ENCODE measurements at places on chromosomes 4 and X.

- no peak for DNase-seq
Measured at GRCh38 chrX:18440835-18441234, 15.4 kb downstream of the CDKL5 start.

DNA sequence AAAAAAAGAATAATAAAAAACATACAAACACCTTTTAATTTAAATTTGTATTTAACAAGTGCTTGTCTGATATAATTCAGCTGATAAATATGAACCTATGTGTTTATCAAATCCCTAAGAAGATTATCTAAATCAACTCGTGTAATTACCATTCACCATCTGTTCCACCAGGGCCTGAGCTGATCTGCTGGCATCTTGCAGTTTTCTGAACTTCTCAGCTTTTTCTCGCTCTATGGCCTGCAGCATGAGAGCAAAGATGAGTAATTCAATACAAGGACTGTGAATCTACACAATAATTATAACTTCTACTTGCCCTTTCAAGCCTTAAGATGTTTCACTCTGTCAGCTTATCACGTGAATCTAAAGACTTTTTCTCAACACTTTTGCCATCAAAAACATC lies 709.7 kb downstream of the DMD start:
- no peak for DNase-seq

- no peak for DNase-seq
Measured at GRCh38 chr4:83125738-83126141, 11.2 kb upstream of the PLAC8 start.

DNA sequence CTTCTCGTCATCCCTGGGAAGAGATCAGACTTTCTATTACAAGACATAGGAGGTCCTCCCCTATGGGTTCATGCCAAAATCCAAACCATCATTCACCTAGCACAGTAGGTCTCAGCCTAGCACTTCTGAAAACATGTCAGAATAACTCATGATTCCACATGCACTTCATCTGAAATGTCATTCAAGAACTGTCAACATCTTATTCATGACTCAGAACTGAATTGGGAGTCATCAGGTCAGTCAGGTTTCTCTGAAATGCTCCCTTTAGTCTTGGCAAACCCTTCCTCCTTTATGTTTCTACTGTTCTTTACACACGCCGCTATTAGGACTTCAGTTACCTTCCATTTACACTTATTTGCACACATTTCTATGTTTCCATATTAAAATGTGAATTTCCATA lies 67.2 kb downstream of the ANTXR2 start:
- peak; percentile 4 for DNase-seq

DNA sequence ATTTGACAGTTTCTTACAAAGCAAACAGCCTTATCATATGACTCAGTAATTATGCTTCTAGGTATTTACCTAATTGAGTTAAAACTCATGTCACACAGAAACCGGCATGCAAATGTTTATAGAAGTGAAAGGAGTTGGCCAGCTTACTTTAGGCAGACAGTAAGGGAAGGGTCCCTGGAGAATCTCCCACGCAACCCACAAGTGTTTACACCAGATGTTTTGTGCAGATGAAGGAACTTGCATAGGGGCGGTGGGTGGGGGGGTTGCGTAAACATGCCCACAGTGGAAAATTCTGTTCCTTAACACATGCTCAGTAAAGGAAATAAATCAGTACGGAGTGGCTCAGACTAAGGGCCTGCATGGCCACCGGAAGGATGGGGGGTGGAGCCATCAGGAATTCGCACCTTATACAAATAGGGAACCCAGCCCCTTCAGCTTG lies 330.5 kb upstream of the AADAT start:
- DNase-seq, result no peak

GRCh38 chr4:149897783-149898182 lies 82.1 kb upstream of the IQCM start:
- peak; percentile 57 for DNase-seq

GRCh38 chrX:48935301-48935670 lies 16.5 kb upstream of the PIM2 start:
- no peak for DNase-seq

DNA sequence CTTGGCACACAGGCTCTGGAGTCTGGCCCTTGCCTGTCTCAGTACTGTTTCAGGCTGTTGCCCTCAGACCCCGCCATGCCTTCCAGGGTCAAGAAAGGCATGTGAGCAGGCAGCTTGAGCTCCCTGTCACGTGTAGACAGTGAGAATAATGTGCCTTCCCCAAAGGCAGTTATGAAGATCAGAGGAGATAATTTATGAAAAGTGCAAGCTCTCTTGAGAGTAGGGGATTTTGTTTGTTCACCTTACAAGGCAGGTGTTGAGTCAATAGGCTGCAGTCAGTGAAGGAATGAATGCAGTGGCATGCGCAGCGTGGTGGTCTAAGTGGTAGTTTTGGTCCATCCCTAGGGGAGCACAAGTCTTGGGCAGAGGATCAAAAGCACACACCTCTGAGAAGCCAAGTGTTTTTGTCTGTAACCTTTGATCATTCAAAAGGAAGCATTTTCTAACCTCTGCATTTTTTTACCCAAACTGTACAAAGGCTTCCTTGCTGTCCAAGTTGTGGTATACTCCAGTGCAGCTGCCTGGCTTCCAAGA lies 14.4 kb downstream of the HADH start:
- no peak for DNase-seq

DNA sequence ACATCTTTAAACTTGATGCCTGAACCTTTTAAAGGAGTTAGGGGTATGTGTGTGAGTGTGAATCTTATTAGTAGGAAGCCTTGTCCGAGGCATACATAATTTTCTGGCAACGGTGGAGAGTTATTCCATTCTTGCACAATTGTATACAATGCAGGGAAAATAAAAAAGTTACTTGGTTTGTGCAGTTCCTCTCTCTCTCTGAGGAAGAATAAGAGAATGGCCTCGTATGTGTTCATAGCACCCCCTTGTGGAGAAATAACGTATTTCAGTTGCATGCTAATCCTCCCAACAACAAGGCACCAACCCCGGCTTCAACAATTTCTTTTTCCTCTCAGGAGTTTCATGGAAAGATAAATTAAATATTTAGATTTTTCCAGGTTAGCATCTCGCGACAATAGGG lies 33.7 kb upstream of the FGF13 start:
- peak; percentile 14 for DNase-seq

DNA sequence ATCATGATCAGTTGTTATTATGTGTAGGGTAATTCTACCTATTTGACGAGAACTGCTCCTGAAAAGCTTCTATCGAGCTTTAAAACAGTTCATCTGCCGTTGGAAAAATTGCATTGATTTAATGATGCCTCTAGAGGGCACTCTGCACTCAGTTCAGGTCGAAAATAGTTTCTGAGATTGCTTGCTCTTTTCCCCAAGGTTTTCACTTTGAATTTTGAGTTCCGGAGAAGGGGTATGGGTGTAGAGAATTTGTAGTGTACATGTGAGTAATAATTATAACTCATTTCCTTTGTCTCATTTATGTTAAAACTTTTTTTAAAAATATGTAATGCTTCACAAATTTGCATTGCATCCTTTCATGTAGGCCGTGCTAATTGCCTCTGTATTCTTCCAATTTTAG lies 28.4 kb upstream of the TNIP3 start:
- peak; percentile 60 for DNase-seq

GRCh38 chrX:108173874-108174273 lies 82.3 kb downstream of the ATG4A start:
- DNase-seq, result no peak

- peak; percentile 60 for DNase-seq
Measured at GRCh38 chr4:123564758-123565346, 168.3 kb downstream of the SPRY1 start.

GRCh38 chrX:148024425-148025148 lies 43.5 kb downstream of the FMR1NB start:
- DNase-seq, result no peak

DNA sequence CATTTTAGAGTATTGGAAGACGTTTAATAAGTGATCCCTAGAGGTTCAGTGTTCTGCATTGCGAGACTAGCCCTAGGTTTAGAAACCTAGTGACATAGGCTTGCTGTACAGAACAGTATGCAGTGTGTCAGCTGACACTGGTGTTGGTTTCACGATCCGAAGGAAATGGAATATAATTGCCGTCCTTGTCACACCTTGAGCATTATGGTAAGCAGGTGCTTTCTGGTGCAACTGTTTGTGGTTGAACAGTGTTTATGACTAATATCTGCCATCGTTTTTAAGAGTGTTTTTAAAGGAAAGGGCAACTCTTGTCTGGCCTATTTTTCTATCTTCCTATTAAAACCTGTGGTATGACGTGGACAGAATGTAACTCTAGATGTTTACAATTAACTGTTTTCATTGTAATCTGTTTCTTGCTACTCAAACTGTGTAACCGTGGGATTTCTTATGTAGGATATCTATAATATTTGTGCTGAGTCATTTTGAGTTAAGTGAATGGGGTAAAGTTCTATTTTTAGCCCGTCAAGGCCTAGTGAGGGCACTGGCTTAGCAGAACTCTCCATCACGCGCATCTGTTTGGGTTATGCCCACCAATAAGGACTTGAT lies 53.8 kb upstream of the TBC1D14 start:
- DNase-seq, result no peak

DNA sequence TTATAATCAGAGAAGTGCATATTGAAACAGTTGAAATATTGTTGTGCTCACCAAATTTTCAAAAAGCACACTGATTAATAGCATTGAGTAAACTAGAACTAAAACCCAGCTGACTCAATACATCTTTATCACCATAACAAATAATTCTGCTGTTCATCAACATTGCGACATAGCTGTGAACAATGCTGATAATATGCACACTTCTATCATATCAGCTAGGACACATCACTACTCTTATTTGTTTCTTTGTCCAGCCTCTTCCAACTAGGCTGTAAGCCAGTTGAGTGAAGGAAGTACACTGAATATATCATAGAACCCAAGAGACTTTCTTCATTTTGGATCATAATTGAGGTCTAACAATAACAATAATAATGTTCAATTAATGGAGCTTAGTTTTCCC lies 349.7 kb downstream of the IQCM start:
- peak; percentile 33 for DNase-seq

DNA sequence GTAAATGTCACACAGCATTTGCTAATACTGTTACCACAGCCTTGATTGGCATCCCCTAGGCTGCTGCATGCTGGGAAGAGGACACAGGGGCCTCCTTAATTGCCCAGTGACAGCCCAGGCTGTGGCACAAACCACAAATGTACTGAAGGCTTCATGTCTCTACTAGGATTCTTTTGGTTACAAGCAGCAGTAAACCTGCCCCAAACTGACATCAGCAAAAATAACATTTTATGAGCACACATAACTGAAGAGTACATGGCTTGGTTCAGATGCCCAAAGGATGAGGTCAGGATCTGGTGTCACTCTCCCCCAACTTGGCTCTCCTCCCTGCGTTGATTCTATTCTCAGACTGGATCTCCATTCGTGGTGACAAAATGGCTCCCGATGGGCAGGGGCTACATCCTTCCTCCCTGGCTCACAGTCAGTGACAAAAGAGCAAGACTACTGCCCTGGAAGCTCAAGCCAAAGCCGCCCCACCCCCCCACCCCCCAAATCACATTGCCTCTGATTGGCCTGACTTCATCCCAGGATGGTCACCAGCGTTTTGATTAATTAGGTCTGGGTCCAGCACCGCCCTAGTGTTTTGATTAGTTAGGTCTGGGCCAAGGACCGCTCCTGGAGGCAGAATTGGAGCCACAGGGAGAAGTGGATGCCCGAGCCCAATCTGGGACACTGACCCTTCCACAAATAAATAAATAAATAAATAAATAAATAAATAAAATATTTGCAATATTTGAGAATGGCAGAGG lies 180.5 kb upstream of the RBPJ start:
- DNase-seq, result peak; percentile 54

DNA sequence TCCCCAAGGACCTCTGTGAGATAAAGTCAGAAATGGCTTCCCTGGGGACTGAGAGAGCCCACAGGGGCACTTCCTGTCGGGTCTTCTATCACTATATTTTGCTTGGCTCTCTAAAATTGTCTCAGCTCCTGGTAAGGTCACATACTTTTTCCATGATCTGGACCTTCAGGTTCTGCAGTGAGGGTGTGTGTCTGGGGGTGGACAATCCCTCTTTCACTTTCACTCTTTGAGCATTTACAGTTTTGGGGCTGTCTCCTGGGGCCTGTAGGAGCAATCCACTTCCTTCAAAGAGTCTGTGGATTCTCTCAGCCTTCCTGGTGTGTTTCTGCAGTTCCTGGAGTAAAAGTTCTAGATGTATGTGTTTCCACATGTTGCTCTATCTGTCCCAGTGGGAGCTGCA lies 335.7 kb downstream of the FSTL5 start:
- DNase-seq, result no peak

GRCh38 chrX:10756441-10756840 lies 136.1 kb upstream of the MID1 start:
- peak; percentile 76 for DNase-seq

DNA sequence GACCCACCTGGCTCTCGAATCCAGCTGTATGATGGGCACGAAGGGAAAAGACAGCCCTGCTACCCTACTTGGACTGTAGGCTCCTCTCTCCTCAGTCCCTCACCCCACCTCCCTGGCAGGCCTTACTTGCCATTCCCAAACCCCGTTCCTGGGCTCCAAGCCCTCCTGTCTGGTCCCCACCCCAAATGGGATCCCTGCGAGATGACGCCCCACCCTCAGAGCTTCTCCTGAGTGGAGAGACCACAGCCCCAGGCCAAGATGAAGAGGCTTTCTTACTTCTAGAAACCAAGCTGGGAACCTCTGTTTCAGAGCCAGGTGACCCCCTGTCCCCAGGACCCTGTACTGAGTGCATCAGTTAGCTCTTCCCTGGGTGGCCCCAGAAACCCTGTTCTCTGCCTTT lies 4.5 kb downstream of the NALF2 start:
- DNase-seq, result no peak

- peak; percentile 26 for DNase-seq
Measured at GRCh38 chr4:25925486-25926201, 11.6 kb downstream of the SMIM20 start.

GRCh38 chr4:113160548-113160947 lies 111.1 kb downstream of the ANK2 start:
- no peak for DNase-seq

GRCh38 chr4:12137575-12137974 lies 708.9 kb upstream of the HS3ST1 start:
- DNase-seq, result no peak

GRCh38 chrX:150199181-150199580 lies 163.9 kb upstream of the MAMLD1 start:
- no peak for DNase-seq

- peak; percentile 43 for DNase-seq
Measured at GRCh38 chr4:68361146-68361589, 11.3 kb upstream of the YTHDC1 start.

DNA sequence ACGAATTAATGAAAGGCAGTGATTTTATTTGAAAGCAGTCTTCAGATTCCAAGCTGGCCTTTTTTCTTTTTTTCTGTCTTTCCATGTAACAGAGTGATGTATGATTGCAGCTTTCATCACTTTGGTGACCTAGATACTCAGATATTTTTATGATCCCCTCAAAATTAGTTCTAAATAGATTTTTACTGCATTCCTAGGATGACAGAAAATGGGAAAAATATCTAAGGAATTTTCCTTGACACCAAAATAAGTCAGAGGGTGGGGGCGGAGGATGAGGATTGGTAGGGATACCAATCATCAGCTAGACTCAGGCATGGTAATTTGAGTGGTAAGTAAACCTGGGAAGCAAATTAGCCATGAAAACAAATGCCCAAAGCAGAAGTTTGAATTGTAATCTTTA lies 11.9 kb upstream of the HMGB2 start:
- peak; percentile 60 for DNase-seq
